GM23248 (cell line): ENCODE measurements at places on chromosomes 12 and 14.
A peak's percentile ranks its signal among the peaks of the same experiment; 100 is the strongest.

GRCh38 chr14:71651228-71651627, 281.0 kb upstream of the RGS6 start:
- DNase-seq, result peak; percentile 89

DNA sequence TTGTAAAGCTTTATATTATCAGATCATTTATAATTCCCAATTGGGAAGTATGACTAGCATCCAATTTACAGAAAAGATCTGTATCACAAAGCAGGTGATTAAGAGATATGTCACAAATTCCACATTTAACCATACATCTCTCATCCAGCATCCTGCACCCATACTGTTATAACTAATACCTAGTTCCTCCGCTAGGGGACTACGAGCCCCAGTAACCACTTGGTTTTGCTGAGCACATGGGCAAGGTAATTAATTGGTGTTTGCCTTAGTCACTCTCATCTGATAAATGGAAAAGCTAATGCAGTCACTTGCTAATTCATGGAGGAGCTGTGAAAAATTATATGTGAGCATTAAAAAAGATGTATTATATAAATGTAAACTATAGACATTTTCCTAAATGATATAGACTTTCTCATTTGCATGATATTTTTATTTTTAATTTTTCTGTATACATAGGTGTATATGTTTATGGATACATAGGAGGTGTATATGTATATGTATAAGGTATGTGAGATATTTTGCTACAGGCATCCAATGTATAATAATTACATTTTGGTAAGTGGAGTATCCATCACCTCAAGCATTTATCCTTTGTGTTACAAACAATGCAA, 1031.8 kb downstream of the GALC start:
- peak; percentile 39 for DNase-seq

DNA sequence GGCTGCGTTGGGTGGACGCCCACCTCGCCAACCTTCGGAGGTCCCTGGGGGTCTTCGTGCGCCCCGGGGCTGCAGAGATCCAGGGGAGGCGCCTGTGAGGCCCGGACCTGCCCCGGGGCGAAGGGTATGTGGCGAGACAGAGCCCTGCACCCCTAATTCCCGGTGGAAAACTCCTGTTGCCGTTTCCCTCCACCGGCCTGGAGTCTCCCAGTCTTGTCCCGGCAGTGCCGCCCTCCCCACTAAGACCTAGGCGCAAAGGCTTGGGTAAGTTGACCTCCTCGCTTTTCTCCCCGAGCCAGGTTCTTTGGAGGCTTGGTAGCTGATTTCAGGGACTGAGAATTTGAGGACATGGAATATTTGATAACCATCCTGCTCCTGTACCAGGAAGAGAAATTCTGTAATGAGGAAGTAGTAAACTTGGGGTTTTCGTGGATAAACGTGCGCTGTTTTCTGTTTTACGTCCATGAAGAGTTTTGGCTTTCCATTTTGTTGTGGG, 530 bp downstream of the APAF1 start:
- peak; percentile 48 for DNase-seq

DNA sequence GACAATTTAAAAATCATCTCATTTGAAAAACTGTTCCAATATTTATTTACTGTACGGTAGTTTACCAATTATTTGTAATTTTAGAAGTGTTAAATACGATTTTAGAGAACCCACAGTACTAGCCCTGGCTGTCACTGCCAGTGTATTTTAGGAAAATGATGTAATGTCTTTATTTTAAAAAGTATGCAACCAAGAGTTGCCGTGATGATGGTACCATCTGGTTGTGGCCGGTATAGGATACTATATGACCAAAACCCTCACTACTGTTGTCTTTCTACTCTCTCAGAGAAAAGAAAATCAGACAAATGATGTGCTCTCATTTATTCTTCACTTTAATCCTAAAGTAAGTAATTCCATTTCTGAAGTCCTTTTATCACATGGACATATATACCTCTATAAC, 395.0 kb downstream of the FOXG1 start:
- DNase-seq, result no peak

GRCh38 chr14:66804141-66804540, 296.2 kb downstream of the GPHN start:
- DNase-seq, result no peak
